ENCODE measurements at places on chromosomes 2 and 18.
A peak's percentile ranks its signal among the peaks of the same experiment; 100 is the strongest.

DNA sequence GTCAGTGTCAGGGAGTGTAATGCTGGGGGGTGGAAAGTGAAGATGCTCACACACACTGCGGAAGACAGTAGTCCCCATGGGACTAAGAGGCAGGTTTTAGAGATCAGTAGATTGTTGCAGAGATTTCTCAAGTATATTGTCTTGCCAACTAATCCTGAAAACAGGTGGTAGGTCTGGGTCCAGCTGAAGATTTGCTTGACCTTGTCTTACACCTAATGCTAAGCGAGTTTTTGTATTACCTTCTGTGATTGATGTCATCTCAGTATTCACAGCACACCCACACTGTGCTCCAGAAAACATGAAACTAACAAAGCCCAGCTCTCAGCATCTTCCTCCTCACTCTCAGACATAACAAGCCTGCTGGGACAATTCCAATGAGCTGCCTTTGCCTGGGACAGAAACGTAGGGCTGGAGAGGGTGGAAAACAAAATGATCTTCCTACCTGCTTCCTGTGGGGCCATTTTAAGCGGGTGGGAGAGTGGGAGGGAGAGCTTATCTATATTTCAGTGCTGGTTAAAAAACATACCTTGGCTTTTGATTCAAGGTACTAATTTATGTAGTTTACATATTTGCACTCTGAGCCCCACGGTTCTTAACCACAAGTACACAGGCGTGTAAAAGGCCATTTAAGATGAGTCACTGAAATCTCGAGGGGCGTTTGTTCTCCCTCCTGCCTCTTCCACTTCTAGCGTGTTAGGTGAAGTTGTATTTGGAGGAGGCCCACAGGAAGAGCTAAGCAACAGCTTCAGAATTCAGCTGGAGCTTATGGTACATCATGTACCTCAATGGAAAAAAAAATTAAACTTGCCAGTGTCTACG lies 23.1 kb upstream of the RBMS1 start:
- DNase-seq: no peak

GRCh38 chr2:120177001-120177621 lies 46.1 kb downstream of the TMEM185B start:
- DNase-seq: peak; percentile 85

DNA sequence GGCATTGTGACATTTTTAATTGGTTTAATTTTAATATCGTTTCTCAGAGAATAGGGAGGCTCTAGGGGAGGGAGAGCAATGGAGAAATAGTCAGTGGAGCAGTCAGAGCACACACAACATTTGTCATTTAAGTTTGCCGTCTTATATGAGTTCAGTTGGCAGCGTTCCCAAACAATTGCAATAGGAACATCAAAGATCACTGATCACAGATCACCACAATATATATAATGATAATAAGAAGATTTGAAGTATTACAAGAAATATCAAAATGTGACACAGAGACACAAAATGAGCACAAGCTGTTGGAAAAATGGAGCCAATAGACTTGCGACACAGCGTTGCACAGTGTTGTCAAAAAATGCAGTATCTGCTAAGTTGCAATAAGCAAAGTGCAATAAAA lies 303.7 kb downstream of the CDH19 start:
- no peak for DNase-seq

- no peak for DNase-seq
Observed at GRCh38 chr2:76826691-76827090, 695.5 kb downstream of the LRRTM4 start.

DNA sequence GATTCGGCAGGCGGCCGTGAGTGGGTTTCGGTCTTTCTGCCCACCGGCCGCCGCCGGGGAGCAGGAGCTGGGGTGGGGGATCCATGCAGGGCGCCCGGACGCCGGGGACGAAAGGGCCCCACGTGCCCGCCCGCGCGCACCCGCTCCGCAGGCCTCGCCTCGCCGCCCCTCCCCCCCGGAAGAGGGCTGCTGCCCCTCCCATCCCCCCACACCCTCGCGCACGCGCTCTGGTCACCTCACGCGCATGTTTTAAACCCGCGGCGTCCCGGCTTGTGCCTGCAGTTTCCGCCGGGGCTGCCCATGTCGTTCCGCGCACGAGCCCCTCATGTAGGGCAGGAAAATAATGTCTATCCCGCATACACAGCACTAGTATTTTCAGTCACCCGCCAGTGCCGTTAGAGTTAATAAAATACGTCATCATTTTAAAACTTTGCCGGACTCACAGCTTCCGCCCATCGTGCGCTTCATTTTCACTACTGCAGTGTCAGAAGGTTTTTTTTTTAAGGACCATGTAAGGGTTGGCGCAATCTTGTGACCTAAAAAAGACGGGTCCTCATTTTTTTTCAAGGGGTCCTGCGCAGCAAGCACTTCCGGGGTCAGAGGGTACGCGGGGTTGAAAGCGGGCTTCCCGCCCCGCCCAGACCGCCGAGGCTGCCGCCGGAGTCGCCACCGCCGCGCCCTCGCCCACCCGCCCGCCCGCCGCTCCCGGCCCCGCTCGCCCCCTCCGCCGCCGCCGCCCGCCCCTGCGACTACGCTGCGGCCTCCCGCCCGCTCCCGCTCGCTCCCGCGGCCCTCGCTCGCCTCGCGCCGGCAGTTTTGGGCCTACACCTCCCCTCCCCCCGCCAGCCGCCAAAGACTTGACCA lies at the start of gene PCBP1:
Gene PCBP1, plus strand, starts transcription at position 640 of the 864 bp plus-strand sequence. CDS start 267 bp downstream, outside the sequence.
- peak; percentile 88 for DNase-seq

- no peak for DNase-seq
Observed at GRCh38 chr2:72148837-72149555, 1.3 kb upstream of the CYP26B1 start.

DNA sequence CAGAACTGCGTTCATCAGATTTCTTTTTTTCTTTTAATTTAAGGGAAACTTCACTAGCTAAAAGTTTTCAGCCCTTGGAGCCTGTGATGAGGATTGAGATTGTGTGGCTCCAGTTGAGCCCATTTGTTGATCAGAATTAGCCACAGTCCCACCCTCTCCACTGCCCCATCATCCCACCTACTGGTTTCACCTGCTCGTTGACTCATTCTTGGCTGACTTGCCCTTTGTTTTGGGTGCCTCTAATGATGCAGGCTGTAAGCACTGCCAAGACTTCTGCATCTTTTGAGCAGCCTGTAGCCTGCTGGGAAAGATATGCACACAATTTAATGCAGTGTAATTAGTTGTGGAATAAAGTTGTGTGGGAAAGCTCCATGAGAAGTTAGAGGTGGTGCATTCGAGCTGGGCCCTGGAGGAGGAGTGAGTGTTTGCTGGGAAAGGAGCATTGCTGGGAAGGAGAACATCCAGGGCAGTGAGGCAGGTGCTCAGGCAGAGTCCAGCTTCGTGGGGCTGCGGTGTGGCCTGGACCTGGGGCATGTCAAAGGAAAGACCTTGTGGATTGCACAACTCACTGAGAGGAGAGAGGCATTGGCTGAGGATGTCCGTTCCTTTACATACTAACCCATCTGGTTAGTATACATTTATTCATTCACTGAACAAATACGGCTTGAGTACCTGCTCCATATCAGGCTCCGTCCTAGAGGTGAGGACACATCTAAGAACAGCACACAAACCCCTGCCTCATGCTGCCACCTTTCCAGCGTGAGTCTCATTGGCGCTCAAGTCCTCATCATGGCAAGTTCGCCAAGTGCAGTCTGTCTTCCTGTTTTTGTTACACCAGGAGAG lies 18.2 kb downstream of the ASPRV1 start:
- no peak for DNase-seq

- no peak for DNase-seq
Observed at GRCh38 chr2:77666251-77666980, 144.2 kb upstream of the LRRTM4 start.

- DNase-seq: no peak
Observed at GRCh38 chr2:219650426-219651248, 23.2 kb downstream of the SLC4A3 start.

- DNase-seq: no peak
Observed at GRCh38 chr2:241179899-241180298, 8.6 kb upstream of the ANO7 start.

DNA sequence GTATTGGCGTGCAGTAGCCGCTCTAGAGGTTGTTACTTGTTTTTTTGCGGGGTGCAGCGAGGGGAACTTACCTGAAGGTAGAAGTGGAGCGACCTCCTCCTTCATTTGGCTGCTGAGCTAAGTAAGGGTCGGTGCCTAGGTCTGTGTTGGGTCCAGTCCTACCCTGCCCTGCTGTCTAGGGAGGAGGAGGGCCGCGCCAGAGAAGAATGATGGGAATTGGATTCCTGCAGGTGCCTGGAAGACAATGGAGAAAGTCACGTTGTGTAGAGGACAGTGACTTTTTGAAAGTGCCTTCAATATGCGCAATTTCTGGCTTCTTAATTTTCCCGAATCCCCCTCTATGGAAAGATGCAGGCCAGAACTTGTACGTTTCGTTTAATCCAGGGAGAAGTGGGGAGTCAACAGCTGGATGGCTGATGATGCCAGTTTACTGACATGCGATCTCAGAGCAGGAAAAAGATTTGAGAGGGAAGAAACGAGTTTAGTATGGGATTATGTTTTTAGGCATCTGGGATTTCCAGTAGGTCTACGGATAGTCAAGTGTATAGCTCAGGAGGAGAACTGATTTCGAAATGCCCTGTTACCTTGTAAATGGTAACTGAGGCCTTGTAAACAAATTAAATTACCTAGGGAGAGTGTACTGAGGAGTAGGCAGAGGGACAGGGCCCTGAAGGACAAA lies 653 bp downstream of the MRPS9 start:
- DNase-seq: no peak

- DNase-seq: no peak
Observed at GRCh38 chr2:187549193-187549592, 5.0 kb downstream of the TFPI start.

- peak; percentile 60 for DNase-seq
Observed at GRCh38 chr2:98505311-98505808, 60.7 kb downstream of the INPP4A start.

GRCh38 chr2:121502781-121503180 lies 27.9 kb upstream of the RNU4ATAC start:
- no peak for DNase-seq

GRCh38 chr18:46010050-46010449 lies 42.9 kb upstream of the EPG5 start:
- DNase-seq: no peak

GRCh38 chr2:196591621-196592022 lies 47.9 kb upstream of the CCDC150 start:
- DNase-seq: no peak

DNA sequence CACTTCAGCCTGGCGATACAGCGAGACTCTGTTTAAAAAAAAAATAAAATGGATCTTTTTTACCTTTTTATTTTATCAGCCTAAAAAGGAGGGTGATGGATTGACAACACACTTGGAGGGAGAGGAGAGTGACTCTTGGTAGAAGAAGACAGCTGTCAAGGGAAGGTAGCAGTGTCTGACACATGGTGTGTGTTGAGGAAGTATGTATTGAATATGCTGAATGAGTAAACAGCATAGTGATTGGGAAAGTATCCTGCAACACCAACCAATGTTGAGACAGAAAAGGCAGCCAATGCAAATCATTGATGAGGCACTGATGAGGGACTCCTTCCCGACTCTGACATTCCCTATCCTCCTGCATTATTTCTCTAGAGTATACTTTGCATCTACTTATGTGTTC lies 306.4 kb downstream of the LPIN1 start:
- DNase-seq: no peak

GRCh38 chr2:118622913-118623312 lies 224.5 kb downstream of the EN1 start:
- DNase-seq: no peak

GRCh38 chr2:128359841-128360240 lies 41.2 kb upstream of the HS6ST1 start:
- DNase-seq: no peak

DNA sequence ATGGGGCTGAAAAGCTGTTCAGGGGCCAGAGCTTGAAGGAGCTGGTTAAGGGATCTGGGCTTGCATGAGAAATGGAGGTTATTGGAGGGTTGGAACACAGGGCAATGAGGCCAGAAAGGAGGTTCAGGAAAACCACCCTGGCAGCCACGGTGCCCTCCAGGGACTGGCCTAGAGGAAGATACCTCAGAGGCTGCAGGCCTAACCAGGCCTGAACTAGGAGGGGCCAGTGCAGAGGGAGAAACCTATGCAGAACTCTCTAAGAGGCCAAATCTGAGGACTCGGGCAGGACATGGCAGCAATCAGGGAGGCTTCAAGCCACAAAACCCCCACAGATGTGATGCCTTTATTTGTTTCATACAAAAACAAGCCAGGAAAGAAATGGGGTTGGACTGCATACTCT lies 66.8 kb downstream of the BIN1 start:
- no peak for DNase-seq

DNA sequence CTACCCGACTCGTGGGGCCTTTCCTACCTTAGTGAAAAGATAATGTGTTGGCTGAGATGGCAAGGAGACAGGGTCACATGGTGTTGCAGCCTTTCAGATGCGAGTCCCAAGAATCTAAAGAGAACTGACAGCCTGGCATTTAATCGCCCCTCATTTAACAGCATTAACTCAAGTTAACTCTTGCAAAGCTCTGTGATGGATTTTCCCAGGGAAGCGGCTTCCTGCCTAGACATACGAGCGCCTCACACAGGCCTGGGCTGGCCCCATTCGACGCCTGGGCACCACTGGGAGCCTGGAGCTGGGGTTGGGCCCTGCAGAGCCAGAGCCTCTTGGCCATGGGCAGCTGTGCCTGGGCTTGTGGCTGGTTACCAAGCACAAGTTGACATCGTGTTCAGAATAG lies 140.8 kb downstream of the SEPTIN10 start:
- no peak for DNase-seq

DNA sequence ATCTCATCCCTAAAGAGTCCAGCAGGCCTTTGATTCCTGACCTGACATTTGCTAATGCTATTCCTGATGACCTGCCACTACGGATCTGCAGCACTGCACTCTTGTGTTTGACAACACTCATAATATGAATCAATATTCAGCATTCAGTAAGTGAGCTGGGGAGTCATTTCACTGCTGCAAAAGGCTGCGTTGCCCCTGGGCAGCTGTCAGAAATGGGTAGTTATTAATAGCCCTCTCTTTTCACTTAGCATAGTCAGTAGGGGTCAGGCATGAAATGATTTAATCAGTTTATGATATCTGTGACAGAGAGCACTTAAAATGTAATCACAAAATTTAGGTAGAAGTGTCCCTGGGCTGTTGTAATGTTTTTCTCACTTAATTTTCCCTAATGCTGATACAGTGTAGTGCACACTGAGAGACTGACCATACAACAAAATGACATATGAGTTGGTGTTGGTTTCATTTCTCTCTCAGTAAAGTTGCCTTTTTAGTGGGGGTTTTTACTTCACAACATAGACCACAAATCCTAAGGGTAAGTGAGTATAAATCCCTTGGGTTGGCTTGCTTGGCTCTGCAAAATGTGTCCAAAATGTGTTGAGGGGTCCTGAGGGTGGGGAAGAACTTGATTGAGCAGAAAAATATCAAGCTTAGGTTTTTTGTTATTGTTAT lies 184.8 kb downstream of the CAMKMT start:
- DNase-seq: no peak

GRCh38 chr2:172768401-172768800 lies 32.8 kb downstream of the RAPGEF4 start:
- no peak for DNase-seq

- peak; percentile 34 for DNase-seq
Observed at GRCh38 chr18:76621782-76622495, 126.9 kb upstream of the ZNF516 start.

GRCh38 chr18:22988208-22988607 lies 55.1 kb downstream of the RBBP8 start:
- DNase-seq: no peak

Measured in AML-193 (cell line).